B cell (primary cell): ENCODE measurements at places on chromosomes 2 and 18. TPM values are rescaled to one million over a fixed set of nuclear protein-coding genes. Genes with fewer than 3 reads are reported as not detected.

EVX2 gene
- not detected in 2 replicates for total RNA-seq

PROKR1 gene
- not detected in 2 replicates for total RNA-seq

LYPD6B gene
- total RNA-seq = 1.2 and 1.5 TPM in 2 replicates

KCNJ13 gene
- total RNA-seq = not detected in 2 replicates

DNA sequence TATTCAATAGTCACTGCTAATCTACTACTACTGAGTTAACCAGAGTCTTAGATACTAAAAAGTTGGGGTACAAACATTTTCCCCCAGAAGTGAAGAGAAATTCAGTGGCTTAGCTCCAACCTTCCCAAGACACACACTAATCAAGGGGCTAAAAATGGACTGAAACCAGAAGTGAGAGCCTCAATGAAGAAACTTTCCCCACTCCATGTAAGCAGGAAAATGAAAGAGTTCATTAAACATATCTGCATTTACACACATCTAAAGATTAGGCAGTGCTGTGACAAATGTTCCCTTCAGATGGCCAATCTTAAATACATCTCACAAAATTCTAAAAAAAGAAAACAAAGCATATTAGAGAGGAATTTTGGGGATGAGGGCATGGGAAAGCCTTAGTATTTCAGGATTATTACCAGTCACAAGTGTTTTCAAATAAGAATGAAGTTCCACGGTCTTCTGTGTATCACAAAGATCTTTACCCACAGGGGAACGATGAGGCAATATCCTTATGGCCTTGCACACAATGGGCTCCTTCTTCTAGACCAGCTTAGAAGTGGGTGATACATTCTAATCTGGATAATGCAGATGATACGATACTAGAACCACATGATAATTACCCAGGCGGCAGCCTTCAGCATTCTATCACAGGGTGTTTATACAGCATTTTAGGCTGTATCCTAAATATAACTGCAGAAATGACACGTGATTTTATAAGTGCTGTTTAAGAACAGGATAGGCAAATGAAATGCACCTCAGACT is 17.1 kb downstream of the ANKRD44 start:
- peak overlapping the region; percentile 86 for H3K27ac ChIP-seq
- H3K36me3 ChIP-seq = no peaks in the 10 kb centered on the region
- peak overlapping the region; percentile 50 for H3K4me3 ChIP-seq

GRCh38 chr2:242059566-242059965 is 190.0 kb downstream of the RTP5 start:
- no peak for DNase-seq
- no peak overlapping the region for H3K27ac ChIP-seq
- H3K4me1 ChIP-seq = no peaks in the 10 kb centered on the region
- no peak overlapping the region for H3K4me3 ChIP-seq
- no peaks in the 10 kb centered on the region for H3K27me3 ChIP-seq

DNA sequence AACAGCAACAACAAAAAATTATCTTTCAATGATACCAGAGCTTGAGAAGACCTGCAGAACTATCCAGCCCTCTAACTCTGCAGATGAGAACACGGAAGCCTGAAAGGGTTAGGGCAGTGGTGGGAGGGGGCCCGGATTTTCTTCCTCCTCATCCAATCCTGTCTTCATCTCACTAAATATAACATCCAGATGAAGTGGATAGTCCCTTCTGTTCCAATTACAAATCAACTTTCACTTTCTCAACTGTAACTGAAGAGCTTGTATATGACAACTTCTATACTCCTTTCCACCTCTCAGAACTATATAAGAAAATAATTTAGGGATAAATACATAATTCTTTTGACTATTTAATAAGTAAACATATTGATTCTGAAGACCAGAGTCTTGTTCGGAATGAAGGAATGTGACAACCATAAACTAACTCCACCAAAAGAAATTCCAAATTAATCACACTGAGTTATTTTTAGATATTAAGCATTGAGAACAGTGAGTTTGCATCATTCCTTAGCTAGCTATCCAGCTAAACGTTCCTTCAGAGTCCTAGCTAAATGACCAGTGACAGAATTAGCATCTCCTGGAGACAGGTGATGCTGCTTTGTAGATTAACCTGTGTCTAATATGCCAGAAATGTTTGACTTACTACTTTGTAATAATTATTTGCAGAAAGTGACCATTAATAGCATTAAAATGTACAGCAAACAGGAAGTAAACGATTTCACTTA is 32.7 kb downstream of the SFT2D3 start:
- H3K4me3 ChIP-seq = no peak overlapping the region
- H3K4me1 ChIP-seq = no peaks in the 10 kb centered on the region
- no peaks in the 10 kb centered on the region for H3K27me3 ChIP-seq
- no peak for DNase-seq
- H3K27ac ChIP-seq = no peak overlapping the region

DNA sequence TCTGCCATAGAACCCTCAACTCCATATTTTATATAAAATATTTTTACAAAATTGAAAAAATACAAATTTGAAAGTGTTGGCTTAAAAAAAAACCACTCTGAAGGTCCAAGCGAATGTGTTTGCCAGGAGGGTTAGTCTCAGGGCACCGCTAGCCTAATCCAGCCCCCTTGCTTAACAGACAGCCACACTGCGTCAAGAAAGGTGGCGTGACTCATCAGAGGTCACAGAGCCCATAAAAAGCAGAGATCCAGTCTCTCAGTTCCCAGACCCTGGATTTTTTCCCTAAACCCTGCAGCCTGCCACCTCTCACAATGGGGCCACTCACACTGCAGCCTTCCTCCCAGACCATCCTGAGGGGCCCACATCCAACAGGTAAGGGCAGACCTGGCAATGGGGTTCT is 3.9 kb upstream of the TNS1 start:
- no peak overlapping the region for H3K27ac ChIP-seq
- no peak overlapping the region for H3K4me3 ChIP-seq

DNA sequence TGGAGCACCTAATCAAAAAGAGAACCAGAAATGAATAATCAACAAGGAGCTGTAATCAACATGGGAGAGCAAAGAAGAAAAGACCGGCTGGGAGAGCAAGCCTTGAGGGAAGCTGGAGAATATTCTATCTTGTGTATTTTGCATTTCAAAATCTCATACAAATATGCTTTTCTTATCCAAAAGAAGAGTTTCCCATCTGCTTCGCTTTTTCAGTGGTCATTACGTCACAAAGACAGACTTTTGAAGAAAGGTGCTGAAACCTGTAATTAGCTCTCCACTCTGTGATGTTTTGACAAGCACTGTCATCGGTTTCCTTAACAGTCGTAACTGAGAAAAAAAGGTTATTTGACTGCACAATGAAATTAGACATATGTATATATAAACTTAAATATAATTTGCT is 139.1 kb upstream of the TACR1 start:
- H3K4me3 ChIP-seq = no peak overlapping the region
- H3K27me3 ChIP-seq = no peaks in the 10 kb centered on the region
- no peak for DNase-seq
- no peaks in the 10 kb centered on the region for H3K4me1 ChIP-seq
- no peaks in the 10 kb centered on the region for H3K36me3 ChIP-seq

DNA sequence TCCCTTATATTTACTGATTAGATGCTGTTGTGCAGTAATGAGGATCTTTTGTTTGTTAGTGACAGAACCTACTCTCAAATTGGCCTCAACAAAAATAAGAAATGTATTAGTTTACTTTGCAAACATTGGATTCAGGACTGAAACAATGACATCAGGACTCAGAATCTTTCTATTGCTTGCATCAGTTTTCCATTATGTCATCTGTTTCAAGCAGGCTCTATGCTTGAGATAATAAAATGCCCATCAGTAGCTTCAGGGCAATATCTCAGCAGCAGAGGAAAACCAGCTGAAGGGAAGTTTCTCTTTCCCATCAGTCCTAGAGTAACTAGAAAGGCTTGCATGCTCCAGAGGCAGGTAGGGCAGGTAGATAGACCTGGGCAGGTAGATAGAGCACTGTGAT is 375.5 kb upstream of the SLC8A1 start:
- no peaks in the 10 kb centered on the region for H3K27me3 ChIP-seq
- no peak overlapping the region for H3K27ac ChIP-seq
- no peak for DNase-seq
- no peaks in the 10 kb centered on the region for H3K36me3 ChIP-seq
- H3K4me3 ChIP-seq = no peak overlapping the region

GRCh38 chr18:78739115-78739514 is 240.5 kb upstream of the SALL3 start:
- H3K4me1 ChIP-seq = no peaks in the 10 kb centered on the region
- DNase-seq = no peak
- no peak overlapping the region for H3K4me3 ChIP-seq
- no peak overlapping the region for H3K27ac ChIP-seq
- no peaks in the 10 kb centered on the region for H3K27me3 ChIP-seq

DNA sequence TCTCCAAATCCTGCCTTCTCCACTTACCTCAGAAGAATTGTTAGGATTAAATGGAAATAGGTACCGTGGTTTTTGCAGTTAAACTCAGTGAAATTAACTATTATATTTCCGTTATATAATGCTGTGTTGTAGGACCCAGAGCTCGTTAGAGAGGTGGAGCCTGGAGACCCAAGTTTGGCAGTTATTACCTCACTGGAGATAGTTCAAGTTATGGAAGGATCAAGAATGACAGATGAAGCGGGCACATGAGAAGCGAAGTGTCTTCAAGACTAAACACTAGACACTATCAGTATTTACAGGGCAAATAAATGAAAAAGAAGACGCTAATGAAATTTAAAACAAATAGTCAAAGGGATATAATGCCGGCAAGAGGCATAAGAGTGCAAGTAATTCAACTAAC is 866 bp downstream of the CWC22 start:
- peak overlapping the region; percentile 97 for H3K4me3 ChIP-seq
- H3K36me3 ChIP-seq = peaks cover 2% of the 10 kb centered on the region
- H3K27me3 ChIP-seq = no peaks in the 10 kb centered on the region
- DNase-seq = peak; percentile 6

GRCh38 chr18:9898792-9899549 is 13.2 kb downstream of the TXNDC2 start:
- no peaks in the 10 kb centered on the region for H3K4me1 ChIP-seq
- H3K27me3 ChIP-seq = peaks cover 2% of the 10 kb centered on the region
- DNase-seq = no peak
- H3K27ac ChIP-seq = no peak overlapping the region
- H3K36me3 ChIP-seq = no peaks in the 10 kb centered on the region
- no peak overlapping the region for H3K4me3 ChIP-seq

DNA sequence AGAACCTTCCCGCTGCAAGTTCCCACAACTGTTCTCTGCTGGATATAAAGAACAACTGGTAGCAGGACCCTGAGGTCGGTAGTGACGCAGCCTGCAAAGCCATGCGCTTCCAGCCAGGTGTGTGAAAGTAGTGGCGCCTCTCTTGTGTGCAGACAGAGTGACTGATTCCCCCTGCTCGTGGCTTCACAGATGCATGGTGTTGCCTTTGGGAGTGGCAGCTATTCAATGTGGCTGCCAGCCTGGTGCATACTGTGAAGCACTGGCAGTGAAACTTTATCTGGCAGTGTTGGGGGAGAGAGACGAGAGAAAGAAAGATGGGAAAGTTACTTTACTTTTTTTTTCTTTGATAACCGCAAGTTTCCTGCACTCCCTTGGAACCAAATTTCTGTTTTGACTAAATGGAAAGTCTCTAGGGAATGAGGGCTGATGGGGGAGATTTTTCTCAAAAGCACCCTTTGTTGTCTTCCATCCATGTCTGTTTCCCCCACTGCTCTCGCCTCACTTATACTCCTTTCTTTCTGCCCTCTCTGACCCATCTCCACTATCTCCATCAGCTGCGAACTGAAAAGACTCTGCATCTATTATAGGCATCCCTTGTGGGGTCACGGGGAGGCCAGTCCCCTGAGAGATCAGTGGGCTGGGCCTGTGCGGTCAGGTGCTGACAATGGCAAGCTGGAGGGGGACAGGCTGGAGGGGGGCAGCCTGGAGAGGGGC is 90.0 kb upstream of the TNP1 start:
- no peak overlapping the region for H3K4me3 ChIP-seq
- H3K27me3 ChIP-seq = no peaks in the 10 kb centered on the region

DNA sequence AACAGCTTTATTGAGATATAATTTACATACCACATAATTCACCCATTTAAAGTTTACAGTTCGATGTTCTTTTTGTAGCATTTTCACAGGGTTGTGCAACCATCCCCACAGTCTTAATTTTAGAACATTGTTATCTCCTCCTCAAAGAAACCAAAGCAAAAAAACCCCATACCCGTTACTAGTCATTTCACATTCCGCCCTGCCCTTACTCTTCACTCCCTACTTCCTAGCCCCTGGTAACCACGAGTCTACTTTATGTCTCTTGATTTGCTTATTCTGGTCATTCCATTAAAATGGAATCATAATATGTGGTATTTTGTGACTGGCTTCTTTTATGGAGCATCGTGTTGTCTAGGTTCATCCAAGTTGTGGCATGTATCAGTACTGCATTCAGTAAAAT is 137.7 kb downstream of the TANC1 start:
- H3K36me3 ChIP-seq = no peaks in the 10 kb centered on the region
- H3K27ac ChIP-seq = no peak overlapping the region
- H3K27me3 ChIP-seq = no peaks in the 10 kb centered on the region
- H3K4me1 ChIP-seq = no peaks in the 10 kb centered on the region

GRCh38 chr2:10398496-10398895 is 49.6 kb downstream of the ODC1 start:
- no peak overlapping the region for H3K4me3 ChIP-seq
- H3K36me3 ChIP-seq = peaks cover 1% of the 10 kb centered on the region
- no peak for DNase-seq
- peak overlapping the region; percentile 61 for H3K27ac ChIP-seq
- H3K4me1 ChIP-seq = peaks cover 49% of the 10 kb centered on the region

- no peak overlapping the region for H3K27ac ChIP-seq
- no peak for DNase-seq
- peaks cover 11% of the 10 kb centered on the region for H3K4me1 ChIP-seq
- H3K36me3 ChIP-seq = no peaks in the 10 kb centered on the region
- H3K27me3 ChIP-seq = no peaks in the 10 kb centered on the region
Measured at GRCh38 chr2:213066443-213066743, 85.0 kb downstream of the IKZF2 start.

GRCh38 chr2:68280796-68281195 is 28.5 kb upstream of the PPP3R1 start:
- no peak overlapping the region for H3K4me3 ChIP-seq
- no peak for DNase-seq
- H3K27ac ChIP-seq = no peak overlapping the region
- no peaks in the 10 kb centered on the region for H3K36me3 ChIP-seq
- no peaks in the 10 kb centered on the region for H3K27me3 ChIP-seq

GRCh38 chr18:473802-474201 is 26.7 kb downstream of the COLEC12 start:
- DNase-seq = no peak
- H3K36me3 ChIP-seq = no peaks in the 10 kb centered on the region
- H3K4me3 ChIP-seq = no peak overlapping the region
- no peaks in the 10 kb centered on the region for H3K27me3 ChIP-seq
- no peaks in the 10 kb centered on the region for H3K4me1 ChIP-seq

DNA sequence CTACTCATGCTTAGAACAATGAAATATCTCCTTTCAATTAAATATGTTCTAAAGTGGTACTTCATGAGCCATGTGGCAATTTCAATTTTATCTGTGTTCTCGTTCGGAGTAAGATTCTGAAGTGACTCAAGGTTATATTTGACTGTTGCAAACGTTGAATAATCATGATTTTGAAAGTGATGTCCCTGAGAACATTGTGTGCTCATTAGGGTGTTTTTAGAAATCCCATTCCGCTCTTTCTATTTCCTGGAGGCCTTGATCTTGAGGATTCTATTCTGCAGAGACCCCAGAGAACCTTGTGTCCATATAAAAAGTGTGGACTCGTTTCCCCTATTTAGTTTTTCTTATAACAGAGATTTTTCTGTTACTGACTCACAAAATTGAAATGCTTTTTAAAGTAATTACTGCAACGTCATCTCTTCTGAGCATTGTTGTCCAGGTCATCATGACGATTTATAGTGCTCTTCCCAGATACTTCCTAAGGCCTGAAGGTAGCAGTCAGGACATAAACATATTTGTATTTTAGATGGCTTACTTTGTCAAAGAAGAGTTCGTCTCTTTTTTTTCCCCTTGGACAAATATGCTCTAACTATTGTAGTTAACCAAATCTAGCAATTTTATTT is 27.2 kb downstream of the IL1R2 start:
- H3K4me1 ChIP-seq = no peaks in the 10 kb centered on the region
- no peak overlapping the region for H3K27ac ChIP-seq
- no peaks in the 10 kb centered on the region for H3K27me3 ChIP-seq
- no peaks in the 10 kb centered on the region for H3K36me3 ChIP-seq
- H3K4me3 ChIP-seq = no peak overlapping the region
